ENCODE measurements at places on chromosomes 11 and 22.
A peak's percentile ranks its signal among the peaks of the same experiment; 100 is the strongest.

GRCh38 chr11:61844909-61845565, 16.9 kb downstream of the FADS2 start:
- H3K4me1 ChIP-seq, result no peaks in the 10 kb centered on the region
- no peak overlapping the region for H3K27ac ChIP-seq
- no peak for DNase-seq
- H3K27me3 ChIP-seq, result no peaks in the 10 kb centered on the region
- H3K36me3 ChIP-seq, result no peaks in the 10 kb centered on the region
- no peak overlapping the region for H3K4me3 ChIP-seq

DNA sequence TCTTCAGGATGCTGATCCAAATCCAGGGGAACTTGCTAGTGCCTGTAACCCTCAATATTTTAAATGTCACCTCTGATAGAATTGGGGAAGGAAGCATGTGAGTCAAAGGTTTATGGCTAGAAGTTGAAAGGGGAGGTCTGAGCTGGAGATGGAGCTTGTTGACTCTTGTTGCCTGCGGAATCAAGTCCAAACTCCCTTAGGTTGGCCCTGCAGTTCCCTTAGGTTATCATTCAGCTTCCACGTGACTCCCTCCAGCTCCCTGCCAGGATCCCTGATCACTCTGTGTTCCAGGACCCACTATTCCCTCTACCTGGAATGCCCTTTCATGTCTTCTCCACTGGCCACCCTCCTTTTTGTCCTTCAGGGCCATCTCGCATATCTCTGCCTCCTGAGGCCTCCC, 26.2 kb upstream of the LIPT2 start:
- no peak overlapping the region for H3K27ac ChIP-seq
- H3K27me3 ChIP-seq, result peaks cover 25% of the 10 kb centered on the region
- no peaks in the 10 kb centered on the region for H3K36me3 ChIP-seq
- no peak for DNase-seq
- no peak overlapping the region for H3K4me3 ChIP-seq

GRCh38 chr11:120676991-120677390, 165.4 kb downstream of the GRIK4 start:
- H3K27ac ChIP-seq, result no peak overlapping the region
- peaks cover 3% of the 10 kb centered on the region for H3K36me3 ChIP-seq

- H3K36me3 ChIP-seq, result peaks cover 22% of the 10 kb centered on the region
- no peak overlapping the region for H3K4me3 ChIP-seq
- no peaks in the 10 kb centered on the region for H3K27me3 ChIP-seq
- peak overlapping the region; percentile 57 for H3K27ac ChIP-seq
- peaks cover 4% of the 10 kb centered on the region for H3K4me1 ChIP-seq
- DNase-seq, result no peak
Observed at GRCh38 chr22:41885116-41885515, 29.8 kb downstream of the SHISA8 start.

- H3K27ac ChIP-seq, result peak overlapping the region; percentile 82
- H3K27me3 ChIP-seq, result no peaks in the 10 kb centered on the region
- no peak for DNase-seq
- H3K36me3 ChIP-seq, result peaks cover 7% of the 10 kb centered on the region
- H3K4me3 ChIP-seq, result no peak overlapping the region
Observed at GRCh38 chr11:44859528-44859925, 91.2 kb downstream of the TP53I11 start.

- peaks cover 37% of the 10 kb centered on the region for H3K27me3 ChIP-seq
- H3K4me1 ChIP-seq, result no peaks in the 10 kb centered on the region
- DNase-seq, result no peak
- no peaks in the 10 kb centered on the region for H3K36me3 ChIP-seq
- H3K4me3 ChIP-seq, result no peak overlapping the region
- no peak overlapping the region for H3K27ac ChIP-seq
Observed at GRCh38 chr11:119816660-119817059, 87.7 kb upstream of the NECTIN1 start.

GRCh38 chr22:22578702-22579424, 19.8 kb upstream of the PRAME start:
- no peaks in the 10 kb centered on the region for H3K36me3 ChIP-seq
- peaks cover 29% of the 10 kb centered on the region for H3K27me3 ChIP-seq
- H3K27ac ChIP-seq, result no peak overlapping the region
- no peak overlapping the region for H3K4me3 ChIP-seq
- DNase-seq, result no peak

- no peak overlapping the region for H3K27ac ChIP-seq
- no peaks in the 10 kb centered on the region for H3K4me1 ChIP-seq
- DNase-seq, result no peak
- H3K36me3 ChIP-seq, result peaks cover 4% of the 10 kb centered on the region
Observed at GRCh38 chr22:22995166-22995565, 75.2 kb upstream of the GNAZ start.

- H3K27me3 ChIP-seq, result peaks cover 39% of the 10 kb centered on the region
- H3K4me1 ChIP-seq, result no peaks in the 10 kb centered on the region
- H3K27ac ChIP-seq, result no peak overlapping the region
- no peak overlapping the region for H3K4me3 ChIP-seq
- DNase-seq, result no peak
- no peaks in the 10 kb centered on the region for H3K36me3 ChIP-seq
Observed at GRCh38 chr22:44385296-44385610, 72.5 kb upstream of the SHISAL1 start.

- peaks cover 9% of the 10 kb centered on the region for H3K36me3 ChIP-seq
- H3K4me1 ChIP-seq, result peaks cover 55% of the 10 kb centered on the region
- H3K27me3 ChIP-seq, result no peaks in the 10 kb centered on the region
- DNase-seq, result peak; percentile 20
- peak overlapping the region; percentile 99 for H3K4me3 ChIP-seq
Observed at GRCh38 chr22:29268511-29269229, 602 bp downstream of the EWSR1 start.

DNA sequence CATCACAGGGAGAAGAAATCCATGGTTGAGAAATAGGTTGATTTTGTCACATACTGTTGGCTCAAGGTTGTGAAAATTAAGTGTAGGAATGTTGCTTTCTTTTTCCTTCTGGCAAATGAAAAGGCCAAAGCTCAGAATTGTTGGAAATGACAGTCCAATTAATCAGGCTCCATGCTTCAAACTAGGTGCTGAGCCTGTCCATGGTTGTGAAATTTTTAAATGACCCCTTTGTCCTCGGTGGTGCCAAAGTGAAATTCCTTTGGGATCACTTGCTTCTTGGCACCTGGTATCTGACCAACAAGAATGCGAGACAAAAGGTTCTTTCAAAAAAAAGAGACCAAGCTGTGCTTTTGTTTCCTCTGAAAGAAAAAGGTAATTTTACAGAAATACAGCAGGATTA, 451.9 kb downstream of the ETS1 start:
- peaks cover 5% of the 10 kb centered on the region for H3K27me3 ChIP-seq
- peaks cover 11% of the 10 kb centered on the region for H3K4me1 ChIP-seq
- no peak overlapping the region for H3K27ac ChIP-seq
- H3K4me3 ChIP-seq, result no peak overlapping the region
- no peak for DNase-seq
- H3K36me3 ChIP-seq, result no peaks in the 10 kb centered on the region

- peaks cover 2% of the 10 kb centered on the region for H3K4me1 ChIP-seq
- H3K27ac ChIP-seq, result no peak overlapping the region
- H3K36me3 ChIP-seq, result no peaks in the 10 kb centered on the region
- no peak overlapping the region for H3K4me3 ChIP-seq
- DNase-seq, result no peak
Observed at GRCh38 chr11:35582033-35582432, 36.2 kb upstream of the FJX1 start.

GRCh38 chr11:19905280-19905853, 192.7 kb downstream of the NAV2 start:
- DNase-seq, result no peak
- peaks cover 2% of the 10 kb centered on the region for H3K36me3 ChIP-seq
- no peaks in the 10 kb centered on the region for H3K4me1 ChIP-seq
- H3K27ac ChIP-seq, result no peak overlapping the region
- H3K4me3 ChIP-seq, result no peak overlapping the region
- peaks cover 5% of the 10 kb centered on the region for H3K27me3 ChIP-seq

DNA sequence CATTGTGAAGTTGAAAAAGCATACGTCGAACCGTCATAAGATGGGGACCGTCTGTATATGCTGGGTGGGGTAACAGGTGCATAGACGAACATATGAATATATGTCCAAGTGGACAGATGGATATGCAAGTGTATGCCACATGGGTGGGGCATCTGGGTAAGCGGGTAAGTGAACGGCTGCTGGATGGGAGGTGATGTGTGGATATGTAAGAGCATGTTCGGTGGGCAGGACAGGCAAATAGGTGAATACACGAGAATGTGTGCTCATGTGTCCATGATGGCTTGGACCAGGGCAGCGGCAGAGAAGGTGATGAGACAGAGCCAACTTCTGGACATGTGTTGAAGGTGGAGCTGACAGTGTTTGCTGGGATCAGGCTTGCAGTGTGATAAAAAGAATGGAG, 12.0 kb downstream of the IFITM10 start:
- no peak overlapping the region for H3K4me3 ChIP-seq
- peaks cover 6% of the 10 kb centered on the region for H3K36me3 ChIP-seq
- no peak overlapping the region for H3K27ac ChIP-seq
- H3K4me1 ChIP-seq, result peaks cover 12% of the 10 kb centered on the region

DNA sequence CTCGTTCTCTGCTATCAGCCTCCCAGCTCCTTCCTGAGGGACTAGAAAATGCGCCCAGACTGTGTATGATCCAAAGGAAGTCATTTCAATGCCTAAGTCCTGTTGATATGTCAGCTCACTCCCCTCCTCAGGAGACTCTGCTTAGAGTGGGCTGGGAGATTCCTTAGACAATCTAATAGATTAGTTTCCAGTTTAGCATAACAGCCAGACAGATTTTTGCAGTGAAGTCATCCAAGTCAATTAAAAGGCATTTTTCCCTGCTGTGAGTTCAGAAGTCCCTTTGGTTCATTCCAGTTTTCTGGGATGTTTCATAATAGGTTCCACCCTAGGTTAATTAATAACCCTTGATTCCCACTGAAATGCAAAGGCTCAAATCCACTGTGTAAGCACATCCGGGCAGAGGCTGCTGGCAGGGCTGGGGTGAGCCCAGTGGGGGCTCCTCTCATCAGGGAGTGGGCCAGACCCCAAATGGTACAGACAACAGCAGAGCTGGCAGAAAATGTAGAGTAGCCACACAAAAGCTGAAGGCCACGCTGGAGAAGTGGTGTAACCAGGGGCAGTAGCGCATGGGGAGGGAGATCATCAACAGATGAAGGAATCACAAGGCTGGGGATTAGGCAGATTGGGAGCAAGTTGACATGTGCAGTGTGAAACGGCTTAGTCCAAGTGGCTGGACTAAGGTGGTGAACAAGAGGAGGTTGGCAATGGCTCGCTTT, 90.6 kb downstream of the SYN3 start:
- no peaks in the 10 kb centered on the region for H3K36me3 ChIP-seq
- no peak for DNase-seq
- no peaks in the 10 kb centered on the region for H3K4me1 ChIP-seq
- H3K4me3 ChIP-seq, result no peak overlapping the region

- H3K27me3 ChIP-seq, result peaks cover 6% of the 10 kb centered on the region
- no peaks in the 10 kb centered on the region for H3K36me3 ChIP-seq
- DNase-seq, result no peak
- H3K4me3 ChIP-seq, result no peak overlapping the region
Observed at GRCh38 chr11:86606836-86607481, 65.5 kb downstream of the ME3 start.

GRCh38 chr11:78050964-78051831, 12.5 kb upstream of the THRSP start:
- no peaks in the 10 kb centered on the region for H3K27me3 ChIP-seq
- H3K4me1 ChIP-seq, result peaks cover under 1% of the 10 kb centered on the region
- DNase-seq, result no peak
- no peak overlapping the region for H3K27ac ChIP-seq
- H3K36me3 ChIP-seq, result no peaks in the 10 kb centered on the region

DNA sequence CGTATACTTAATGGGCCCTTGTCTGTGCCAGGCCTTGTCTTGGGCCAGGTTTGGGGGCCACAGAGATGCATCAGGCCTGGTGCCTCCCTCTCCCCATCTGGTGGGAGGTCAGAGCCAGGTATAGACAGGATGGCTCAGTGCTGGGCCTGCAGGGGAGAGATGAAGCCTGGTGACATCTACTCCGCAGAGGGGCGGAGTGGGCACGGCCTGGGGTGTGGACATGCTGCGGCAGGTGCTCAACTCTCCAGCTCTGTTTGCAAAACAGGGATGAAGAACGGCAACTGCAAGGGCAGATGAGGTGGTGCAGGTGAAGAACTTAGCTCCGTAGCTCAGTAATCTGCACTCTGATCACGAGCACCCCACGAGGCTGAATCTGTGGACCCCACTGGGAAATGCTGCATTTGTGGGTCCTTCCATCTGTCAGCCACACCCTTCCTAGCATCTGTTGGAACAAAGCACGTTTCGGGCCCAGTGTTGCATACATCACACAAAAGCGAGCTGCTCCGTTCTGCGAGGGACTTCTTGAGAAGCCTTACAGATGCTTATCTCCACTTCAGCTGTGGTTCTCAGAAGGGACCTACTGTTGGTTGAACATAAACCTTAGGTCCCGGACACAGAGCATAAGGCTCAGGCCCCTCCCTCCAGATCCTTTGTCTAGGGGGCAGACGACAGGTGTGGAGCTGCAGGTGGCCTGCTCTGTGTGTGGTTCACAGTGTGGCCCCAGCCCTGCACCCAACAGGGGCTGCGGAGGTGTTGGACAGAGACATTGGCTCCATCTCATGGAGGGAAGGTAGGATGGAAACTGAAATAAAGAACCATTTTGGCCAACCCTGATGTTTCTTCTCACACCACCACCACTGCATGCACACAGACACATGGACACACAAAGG, 78.3 kb downstream of the LRRC32 start:
- no peaks in the 10 kb centered on the region for H3K36me3 ChIP-seq
- H3K27me3 ChIP-seq, result no peaks in the 10 kb centered on the region
- peaks cover 19% of the 10 kb centered on the region for H3K4me1 ChIP-seq
- no peak for DNase-seq

DNA sequence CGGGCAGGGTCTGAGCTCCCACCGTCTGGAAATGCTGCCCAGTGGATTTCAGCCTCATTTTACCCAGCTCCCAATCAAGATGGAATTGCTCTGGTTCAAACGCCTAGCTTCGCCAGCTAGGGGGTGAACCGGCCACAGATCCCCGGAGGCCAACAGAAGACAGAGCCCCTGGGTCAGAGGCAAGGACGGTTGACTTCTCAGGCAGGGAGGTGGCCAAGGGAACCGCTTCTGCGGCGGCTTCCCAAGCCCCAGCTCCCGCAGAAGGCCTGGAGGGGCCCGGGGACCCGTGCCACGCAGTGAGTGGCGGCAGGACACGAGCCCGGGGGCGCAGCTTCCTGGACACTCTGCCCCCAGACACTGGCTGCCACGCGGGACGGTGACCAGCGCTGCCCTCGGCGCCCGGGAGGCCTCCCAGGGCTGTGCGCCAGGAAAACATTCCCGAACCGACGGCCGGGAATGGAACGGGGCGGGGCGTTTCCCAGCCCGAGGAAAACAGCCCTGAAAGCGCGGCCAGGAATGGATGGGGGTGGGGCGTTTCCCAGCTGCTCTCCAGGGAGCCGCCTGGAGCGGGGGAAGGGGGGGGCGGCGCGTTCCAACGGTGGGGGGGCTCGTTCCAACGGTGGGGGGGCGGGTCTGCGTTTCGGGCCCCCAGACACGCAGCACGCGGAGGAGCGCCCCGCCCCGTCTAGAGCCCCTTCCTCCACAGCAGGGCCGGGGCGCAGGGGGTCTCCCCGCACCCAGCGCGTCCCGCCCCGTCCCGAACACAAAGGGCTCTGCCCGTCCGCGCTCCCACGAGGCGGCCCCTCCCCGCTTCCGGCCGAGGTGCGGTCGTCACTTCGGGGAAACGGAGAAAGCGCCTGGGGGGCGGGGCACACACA, 13.5 kb upstream of the B4GALNT4 start:
- H3K27me3 ChIP-seq, result no peaks in the 10 kb centered on the region
- peak overlapping the region; percentile 81 for H3K4me3 ChIP-seq
- peaks cover 13% of the 10 kb centered on the region for H3K4me1 ChIP-seq
- H3K36me3 ChIP-seq, result no peaks in the 10 kb centered on the region
- H3K27ac ChIP-seq, result peak overlapping the region; percentile 77

- H3K4me3 ChIP-seq, result no peak overlapping the region
- no peak for DNase-seq
- no peaks in the 10 kb centered on the region for H3K27me3 ChIP-seq
- peaks cover 52% of the 10 kb centered on the region for H3K4me1 ChIP-seq
- H3K27ac ChIP-seq, result peak overlapping the region; percentile 75
Observed at GRCh38 chr11:4085575-4085974, 9.0 kb upstream of the RRM1 start.
